ENCODE measurements at places on chromosomes 7 and 10. TPM values are rescaled to one million over a fixed set of nuclear protein-coding genes. Genes with fewer than 3 reads are reported as not detected.

DNA sequence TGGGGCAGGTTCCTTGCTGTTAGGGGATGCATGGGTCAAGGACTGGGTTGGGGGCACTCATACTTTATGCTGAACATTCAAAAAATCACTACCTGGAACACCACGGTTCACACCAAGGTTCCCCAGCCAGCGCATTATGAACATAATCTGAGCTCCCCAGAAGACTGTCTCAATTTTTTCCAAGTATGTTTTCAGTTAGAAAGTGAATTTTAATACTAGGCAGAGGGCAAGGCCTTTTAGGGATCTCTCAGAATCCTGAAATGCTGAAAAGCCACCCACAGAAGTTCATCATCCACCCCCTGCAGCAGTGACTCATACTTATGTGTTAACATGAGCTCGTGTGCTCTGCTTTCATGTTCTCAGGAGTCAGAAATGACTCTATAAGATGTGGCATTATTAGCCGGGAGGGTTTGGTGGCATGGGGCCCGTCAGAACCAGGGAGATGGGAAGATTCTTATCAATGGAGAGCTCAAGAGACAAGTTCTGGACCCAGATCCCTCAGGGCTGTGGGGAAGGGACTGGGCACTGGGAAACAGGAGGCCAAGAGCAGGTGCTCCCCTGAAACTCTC, 185.2 kb upstream of the ITGB1 start:
- DNase-seq, result no peak

Gene NOM1
- 22.8 TPM for total RNA-seq

Gene NUTM2E
- total RNA-seq, result under 0.01 TPM

GRCh38 chr7:96236198-96237039, 85.5 kb downstream of the SLC25A13 start:
- DNase-seq, result no peak

Gene TRPV5
- not detected for total RNA-seq

GRCh38 chr10:74056050-74056818, 58.3 kb downstream of the VCL start:
- DNase-seq, result no peak

Measured in frontal cortex (tissue), 4 donors.